ENCODE measurements at places on chromosomes 11 and 22. TPM values are rescaled to one million over a fixed set of nuclear protein-coding genes. Genes with fewer than 3 reads are reported as not detected.
A peak's percentile ranks its signal among the peaks of the same experiment; 100 is the strongest.

Gene MAPK8IP1
- 8.1 TPM for total RNA-seq

Gene ADAMTS8
- total RNA-seq = 0.63 TPM

Gene POU2AF1
- 0.11 TPM for total RNA-seq

GRCh38 chr11:1923201-1923956 lies 3.9 kb downstream of the TNNT3 start:
- H3K27me3 ChIP-seq = no peaks in the 10 kb centered on the region
- no peak for DNase-seq
- no peak overlapping the region for H3K27ac ChIP-seq
- no peak overlapping the region for H3K4me3 ChIP-seq
- no peaks in the 10 kb centered on the region for H3K36me3 ChIP-seq

DNA sequence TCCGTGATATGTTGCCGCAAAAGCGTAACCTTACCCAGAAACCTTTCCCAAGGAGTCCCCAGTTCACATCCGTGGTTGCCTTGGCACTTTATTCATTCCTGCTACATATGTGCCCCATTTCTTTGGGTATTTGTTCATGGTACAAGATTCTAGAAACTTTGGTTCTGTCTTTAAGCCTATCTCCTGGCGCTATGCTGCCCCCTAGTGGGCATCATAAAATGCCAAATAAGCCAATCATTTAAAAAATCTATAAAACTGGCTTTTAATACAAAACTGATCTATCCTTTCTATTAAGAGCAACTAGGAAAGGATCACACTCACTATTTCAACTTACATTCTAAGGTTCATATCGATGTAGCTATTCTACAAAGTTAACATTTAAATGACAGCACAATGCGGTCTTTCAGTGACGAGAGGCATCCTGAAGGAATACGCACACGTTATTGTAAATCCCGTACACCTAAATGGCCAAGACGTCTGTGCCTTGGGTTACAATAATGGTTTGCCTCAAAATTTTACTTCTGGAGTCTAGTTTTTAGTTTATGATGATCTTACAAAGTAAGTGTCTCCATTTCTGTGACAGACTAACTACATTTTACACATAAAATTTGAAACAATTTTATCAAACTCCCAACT lies 16.2 kb downstream of the PIWIL3 start:
- H3K4me3 ChIP-seq = no peak overlapping the region
- peaks cover 46% of the 10 kb centered on the region for H3K27me3 ChIP-seq
- peak; percentile 66 for DNase-seq
- no peaks in the 10 kb centered on the region for H3K4me1 ChIP-seq
- H3K36me3 ChIP-seq = no peaks in the 10 kb centered on the region
- H3K27ac ChIP-seq = no peak overlapping the region

Measured in GM23248 (cell line).